Natural killer cell (primary cell): ENCODE measurements at places on chromosomes 6 and 20. TPM values are rescaled to one million over a fixed set of nuclear protein-coding genes. Genes with fewer than 3 reads are reported as not detected.
A peak's percentile ranks its signal among the peaks of the same experiment; 100 is the strongest.

The PIGT gene
- total RNA-seq = 173 TPM

The PNPLA1 gene
- 0.14 TPM for total RNA-seq

GRCh38 chr6:144481527-144481926 is 196.4 kb downstream of the UTRN start:
- DNase-seq = no peak

DNA sequence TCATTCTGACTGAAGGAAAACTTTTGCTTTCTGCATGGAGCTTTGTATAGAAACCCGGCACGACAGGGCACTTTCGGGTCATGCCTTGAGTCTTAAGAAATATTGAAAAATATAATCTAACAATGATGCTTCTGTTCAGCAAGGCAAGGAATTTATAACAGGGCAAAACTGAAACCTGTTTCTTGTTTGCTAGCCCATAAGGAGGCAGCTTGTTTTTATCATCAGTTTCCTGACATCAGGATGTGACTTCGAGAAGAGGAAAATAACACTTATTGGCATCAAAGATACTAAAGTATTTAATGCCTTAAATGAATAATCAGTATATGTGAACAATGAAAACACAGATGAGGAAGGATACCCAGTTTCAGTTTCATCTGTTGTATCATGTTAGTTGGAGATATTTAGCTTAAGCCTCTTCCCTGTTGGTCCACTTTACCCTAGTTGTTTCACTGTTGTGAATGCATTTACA is 146.5 kb downstream of the CDKAL1 start:
- DNase-seq = no peak

DNA sequence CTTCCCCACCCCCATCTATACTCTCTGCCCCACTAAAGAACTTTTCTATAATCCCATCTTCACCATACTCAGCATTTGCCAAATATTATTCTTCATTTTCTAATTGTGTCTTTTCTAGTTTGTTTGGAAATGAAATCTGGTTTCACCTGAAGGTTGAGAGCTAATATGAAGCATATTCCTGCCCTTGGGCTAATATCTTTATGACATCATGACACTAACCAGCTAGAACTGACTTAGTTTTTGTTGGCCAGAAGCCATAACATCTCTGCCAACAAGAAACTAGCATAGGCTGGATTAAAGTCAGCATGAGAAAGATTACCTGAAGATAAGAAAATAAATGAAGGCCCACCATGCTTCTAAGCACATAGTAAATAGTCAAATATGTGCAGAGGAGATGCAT is 16.7 kb downstream of the UNC5CL start:
- DNase-seq = no peak

DNA sequence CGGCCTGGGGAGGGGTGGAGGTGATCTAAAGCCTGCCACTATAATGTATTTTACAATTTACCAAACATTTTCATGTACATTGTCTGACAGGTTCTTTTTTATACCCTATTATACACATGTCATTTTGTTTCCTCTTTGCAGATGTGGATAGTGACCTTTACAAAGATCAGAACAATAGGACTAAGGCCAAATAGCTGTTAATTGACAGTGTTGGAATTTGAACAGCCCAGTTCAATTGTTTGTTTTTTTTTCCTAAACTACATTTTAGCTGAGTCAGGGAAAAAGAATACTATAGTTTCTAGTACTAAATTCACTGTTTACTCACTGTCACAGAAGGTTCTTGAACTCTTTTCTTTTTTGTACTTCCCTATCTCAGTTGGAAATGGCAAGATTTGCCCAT is 40.2 kb downstream of the PGM3 start:
- DNase-seq = no peak

GRCh38 chr6:74631564-74631963 is 574.3 kb downstream of the COL12A1 start:
- no peak for DNase-seq

The DOP1A gene
- 36.7 TPM for total RNA-seq

- no peak for DNase-seq
Observed at GRCh38 chr6:21616005-21616404, 22.5 kb downstream of the SOX4 start.

- DNase-seq = no peak
Observed at GRCh38 chr20:49989234-49990065, 6.7 kb downstream of the SNAI1 start.

GRCh38 chr20:54665812-54666211 is 190.4 kb downstream of the DOK5 start:
- DNase-seq = no peak

The MYLK4 gene
- 1.1 TPM for total RNA-seq

DNA sequence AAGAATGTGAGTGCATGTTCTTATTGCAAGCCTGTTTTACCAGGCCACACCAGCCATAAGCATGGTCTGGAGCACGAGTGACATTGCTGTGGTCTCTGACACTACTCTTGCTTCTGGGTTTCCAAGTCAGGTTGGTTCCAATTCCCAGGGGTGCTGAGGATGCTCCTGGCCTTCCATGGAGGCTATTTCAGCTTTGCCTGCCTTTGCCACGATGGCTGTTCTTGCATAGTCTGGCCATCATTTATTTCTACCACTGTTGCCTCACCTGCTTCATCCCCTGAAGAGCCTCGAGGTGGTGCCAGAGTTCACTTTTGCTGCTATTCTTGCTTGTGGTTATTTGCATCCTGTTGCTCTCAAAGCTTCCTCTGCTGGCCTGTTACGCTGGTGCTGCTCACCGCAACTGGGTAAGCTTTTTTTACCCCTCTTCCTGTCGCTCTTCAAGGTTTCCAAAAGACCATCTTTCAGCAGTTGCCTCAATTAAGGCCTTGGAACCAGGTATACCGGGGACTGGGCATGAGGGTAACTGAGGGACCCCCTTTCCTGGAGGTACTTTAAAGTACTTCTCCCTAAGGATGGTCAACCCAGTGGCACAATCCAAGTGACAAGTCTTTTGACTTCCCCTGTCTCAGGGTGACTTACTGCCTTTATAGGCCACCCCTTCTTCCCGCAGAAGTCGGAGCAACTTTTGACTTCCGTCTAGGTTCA is 64.5 kb downstream of the AKAP7 start:
- peak; percentile 62 for DNase-seq

- no peak for DNase-seq
Observed at GRCh38 chr20:54195483-54196472, 12.1 kb upstream of the PFDN4 start.

DNA sequence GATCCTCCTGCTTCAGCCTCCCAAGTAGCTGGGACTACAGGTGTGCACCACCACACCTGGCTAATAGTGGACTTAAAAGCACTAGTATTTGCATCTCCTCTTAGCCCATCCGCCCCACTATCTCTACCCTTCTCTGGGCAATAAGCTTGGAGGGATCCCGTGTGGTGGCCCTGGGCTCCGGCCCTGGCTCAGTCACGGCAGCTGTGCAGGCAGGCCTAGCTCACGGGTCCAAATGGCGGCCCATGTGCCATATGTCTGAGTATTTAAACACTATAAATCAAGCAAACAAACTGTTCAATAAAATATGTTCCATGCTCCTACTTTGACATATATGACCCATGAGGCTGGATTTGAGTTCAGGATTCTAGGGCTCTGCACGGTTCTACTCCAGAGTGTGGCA is 118.4 kb downstream of the BANF2 start:
- no peak for DNase-seq

- DNase-seq = peak; percentile 20
Observed at GRCh38 chr6:150685860-150686259, 86.2 kb downstream of the PLEKHG1 start.

- peak; percentile 31 for DNase-seq
Observed at GRCh38 chr6:80605165-80605989, 498.9 kb downstream of the BCKDHB start.

The SYNDIG1 gene
- not detected for total RNA-seq

- DNase-seq = no peak
Observed at GRCh38 chr20:24289737-24290481, 179.5 kb upstream of the SYNDIG1 start.

The MUC21 gene
- total RNA-seq = not detected

DNA sequence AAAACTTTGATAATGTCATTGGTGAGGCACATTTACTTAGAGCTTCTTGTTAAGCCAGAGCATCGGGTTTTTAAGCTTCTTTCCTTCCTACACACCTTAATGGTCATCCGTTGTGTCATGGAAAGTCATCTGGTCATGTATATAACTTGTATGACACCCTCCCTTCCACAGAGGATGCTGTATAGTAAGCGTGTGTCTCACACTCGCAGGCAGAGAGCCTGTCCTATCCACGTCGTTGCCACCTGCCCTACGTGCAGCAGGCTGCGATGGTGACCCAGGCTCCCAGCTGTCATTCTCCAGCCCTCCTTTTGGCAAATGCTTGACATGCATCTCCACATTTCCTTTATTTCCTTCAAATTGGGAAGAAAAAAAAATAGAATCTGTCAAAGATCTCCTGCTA is 85.6 kb downstream of the MYB start:
- no peak for DNase-seq

DNA sequence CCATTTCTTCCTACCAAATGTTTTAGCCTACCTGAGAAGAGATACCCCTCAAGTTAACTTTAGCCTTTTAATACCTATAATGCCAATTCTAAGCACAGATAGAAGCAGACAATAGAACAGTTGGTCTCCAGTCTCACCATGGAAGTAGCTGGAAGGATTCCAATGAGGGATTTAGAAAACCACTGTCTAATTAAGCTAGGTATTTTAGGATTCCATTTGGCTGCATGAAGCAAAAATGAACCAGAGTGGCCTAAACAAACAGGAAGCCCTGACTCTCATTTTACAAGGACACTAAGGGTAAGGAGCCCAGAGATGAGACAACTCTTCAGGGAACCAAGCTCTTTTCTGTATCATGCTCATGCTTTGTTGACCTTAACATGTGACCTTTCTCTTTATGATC is 199.2 kb downstream of the ALDH8A1 start:
- no peak for DNase-seq

- DNase-seq = no peak
Observed at GRCh38 chr6:137975188-137975940, 108.3 kb downstream of the TNFAIP3 start.

The FILIP1 gene
- total RNA-seq = not detected

GRCh38 chr6:159601211-159601610 is 91.8 kb downstream of the SOD2 start:
- no peak for DNase-seq

GRCh38 chr6:165451838-165452237 is 142.4 kb upstream of the C6orf118 start:
- no peak for DNase-seq

DNA sequence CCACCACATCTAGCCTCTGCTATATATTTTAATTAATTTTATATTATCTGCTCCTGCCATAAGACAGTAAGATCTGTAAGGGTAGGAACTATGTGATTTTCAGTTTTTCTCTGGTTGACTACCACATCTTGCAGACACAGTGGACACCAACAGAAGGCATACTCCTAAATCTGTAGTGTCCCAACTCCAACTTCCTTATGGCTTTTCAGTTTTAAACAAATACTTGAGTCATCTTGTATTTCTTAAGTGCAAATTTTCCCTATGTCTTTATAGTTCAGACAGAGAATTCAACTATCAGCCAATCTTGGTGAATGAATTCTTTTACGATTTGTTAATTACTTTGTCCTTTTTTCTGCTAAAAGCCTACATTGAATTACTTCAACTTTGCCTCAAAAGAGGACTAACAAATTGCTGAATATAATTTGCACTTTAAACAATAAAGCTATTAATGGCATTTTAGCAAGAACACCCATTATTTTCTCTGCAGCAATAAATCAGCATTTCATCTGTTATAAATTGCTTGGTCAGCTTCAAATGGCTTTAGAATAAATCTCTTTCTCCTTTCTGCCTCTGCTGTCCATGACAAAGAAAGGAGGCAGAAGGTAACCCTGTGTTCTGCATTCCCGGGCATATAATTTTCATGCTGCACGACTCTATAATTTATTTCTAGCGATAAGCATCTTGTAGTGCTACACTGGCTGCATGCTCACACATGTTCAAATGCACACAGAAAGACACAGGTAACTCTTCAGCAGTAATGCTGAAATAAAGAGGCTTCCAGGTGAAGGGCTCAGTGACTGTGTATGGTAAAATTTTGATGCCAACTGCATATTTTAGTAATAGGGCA is 144.8 kb downstream of the BACH2 start:
- no peak for DNase-seq

DNA sequence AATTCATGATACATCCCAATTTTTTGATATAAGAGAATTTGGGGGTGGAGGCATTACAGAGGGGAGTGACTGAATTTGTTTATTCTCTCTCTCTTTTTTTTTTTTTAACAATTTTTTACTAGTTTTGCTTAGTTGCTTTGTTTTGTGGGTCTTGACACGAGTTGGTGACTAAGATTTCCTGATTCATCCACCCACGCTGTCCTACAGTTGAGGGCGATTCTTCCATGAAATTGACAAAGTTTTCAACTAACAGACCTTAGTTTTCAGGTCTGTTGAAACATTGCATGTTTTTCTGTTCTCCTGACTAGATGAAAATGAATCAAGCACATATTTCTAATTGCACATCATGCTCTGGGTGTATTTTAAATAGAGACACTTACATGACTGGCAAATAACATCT is 613.8 kb downstream of the TFAP2B start:
- no peak for DNase-seq

DNA sequence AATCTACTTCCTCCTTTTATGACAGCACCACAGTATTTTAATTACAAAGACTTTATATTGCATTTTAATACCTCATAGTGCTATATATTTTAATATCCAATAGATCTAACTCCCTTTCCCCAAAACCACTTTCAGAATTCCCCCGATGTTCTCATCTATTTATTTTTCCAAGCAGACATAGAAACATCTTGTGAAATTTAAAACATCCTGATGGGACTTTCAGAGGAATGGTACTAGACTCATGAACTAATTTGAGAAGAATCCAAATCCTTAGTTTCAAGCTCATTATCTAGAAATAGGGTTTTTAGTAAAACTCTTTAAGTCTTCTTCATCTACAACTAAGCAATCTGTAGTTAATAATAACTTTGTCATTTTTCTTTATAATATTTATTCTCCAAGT is 97.0 kb downstream of the TRERF1 start:
- DNase-seq = no peak

DNA sequence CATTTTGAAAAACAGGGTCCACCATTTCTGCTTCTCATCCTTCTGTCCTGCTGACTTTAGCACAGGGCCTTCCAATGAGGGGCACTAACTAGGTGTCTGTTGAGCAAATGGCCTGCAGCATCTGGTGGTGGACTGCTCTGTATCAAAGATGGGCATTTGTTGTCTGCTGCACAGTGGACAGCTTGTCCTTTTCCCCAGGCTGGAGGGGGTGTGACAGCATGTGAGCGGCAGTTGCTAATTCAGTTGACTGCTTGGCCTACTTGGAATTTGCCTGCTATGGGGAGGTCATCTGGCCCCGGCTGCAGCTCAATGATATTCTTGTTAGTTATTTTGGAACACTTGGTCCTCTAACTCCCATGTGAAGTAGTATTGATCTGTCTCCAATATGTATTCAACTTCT is 93.7 kb downstream of the SH3BGRL2 start:
- no peak for DNase-seq

The RIPPLY2 gene
- total RNA-seq = not detected

DNA sequence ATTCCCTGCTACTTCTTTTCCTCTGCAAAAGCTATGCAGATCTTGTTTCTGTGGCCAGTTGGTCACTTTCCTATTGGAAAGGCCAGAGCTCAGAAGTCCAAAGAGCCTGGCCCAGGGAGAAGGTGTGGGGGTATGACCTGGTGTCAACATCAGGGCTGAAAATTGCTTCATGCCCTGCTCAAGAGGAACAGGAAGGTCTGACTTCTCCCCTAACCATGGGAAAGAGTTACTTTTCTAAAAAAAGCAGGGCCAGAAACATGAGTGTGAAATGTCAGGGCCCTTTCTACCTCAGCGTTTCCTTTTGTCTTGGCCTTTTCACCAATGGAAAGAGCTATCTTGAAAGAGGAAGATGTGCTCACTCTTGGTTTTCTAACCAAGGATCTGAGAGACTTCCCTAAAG is 117.4 kb downstream of the MAFB start:
- no peak for DNase-seq
